ENCODE measurements at places on chromosomes 2 and 18. TPM values are rescaled to one million over a fixed set of nuclear protein-coding genes. Genes with fewer than 3 reads are reported as not detected.

Gene CEP76
- total RNA-seq = 14.4 TPM

Gene ATP6V1B1
- total RNA-seq = not detected

Gene IL18R1
- 21.8 TPM for total RNA-seq

Gene UBXN4
- 70.6 TPM for total RNA-seq

Gene MOGAT1
- not detected for total RNA-seq

Gene TRIM43B
- total RNA-seq = not detected

DNA sequence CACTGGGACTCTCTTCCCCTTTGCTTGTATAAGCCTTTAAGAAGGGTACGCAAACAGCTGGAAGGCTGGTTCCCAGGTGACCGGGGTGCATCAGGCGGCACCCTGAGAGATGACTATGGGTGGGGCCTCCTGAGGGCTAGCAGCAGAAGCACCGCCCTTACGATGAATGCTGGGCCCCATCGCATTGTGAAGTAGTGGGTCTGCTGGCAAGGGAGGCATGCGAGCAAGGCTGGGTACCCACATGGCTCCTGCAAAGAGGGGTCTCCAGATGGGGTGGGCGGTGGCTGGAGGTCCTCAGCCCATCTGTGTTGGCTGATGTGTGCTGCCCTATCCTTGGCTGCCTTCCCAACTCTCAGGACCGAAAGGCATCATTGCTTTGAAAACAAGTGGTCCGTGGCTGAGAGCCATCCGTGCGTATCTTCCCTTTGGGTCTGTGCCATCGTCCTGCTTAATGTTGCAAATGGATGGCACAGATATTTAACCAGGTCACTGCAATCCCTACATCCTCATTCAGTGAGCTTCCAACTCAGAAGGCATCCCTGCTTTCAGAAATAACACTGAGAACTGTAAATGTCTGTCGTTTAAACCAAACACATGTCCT is 83.5 kb upstream of the GPC1 start:
- DNase-seq = no peak

- no peak for DNase-seq
Observed at GRCh38 chr18:77495079-77495478, 245.4 kb downstream of the GALR1 start.

- no peak for DNase-seq
Observed at GRCh38 chr2:208619993-208620392, 213.4 kb downstream of the PTH2R start.

DNA sequence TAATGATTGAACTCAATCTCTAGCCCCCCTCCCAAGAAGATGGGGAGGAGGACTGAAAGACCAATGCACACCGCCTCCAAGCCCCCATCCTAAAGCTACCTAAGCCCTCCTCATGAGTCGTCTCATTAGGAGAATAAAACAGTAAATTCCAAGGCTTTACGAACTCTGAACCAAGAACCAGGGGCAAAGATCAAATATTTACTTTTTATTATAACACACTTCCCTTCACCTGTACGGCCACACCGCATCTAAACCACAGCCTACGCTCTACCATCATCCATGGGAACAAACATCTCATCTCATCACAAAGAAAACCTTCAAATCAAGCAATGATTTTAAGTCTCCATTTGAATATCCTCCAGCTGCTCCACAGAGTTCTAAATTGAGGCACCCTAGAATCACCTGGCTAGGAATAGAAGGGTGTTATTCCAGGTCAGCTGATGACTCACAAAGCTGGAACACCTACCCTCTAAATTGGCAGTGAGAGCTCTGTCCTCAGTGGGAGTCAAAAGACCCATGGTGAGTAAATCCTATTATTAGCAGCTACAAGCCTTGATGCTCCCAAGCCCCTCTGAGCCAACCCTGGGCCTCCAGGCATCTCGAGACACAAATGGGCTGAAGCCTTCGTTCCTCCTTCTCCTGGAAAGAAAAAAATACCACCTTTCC is 45.6 kb upstream of the BZW1 start:
- DNase-seq = no peak

- no peak for DNase-seq
Observed at GRCh38 chr18:43931439-43931838, 654.1 kb upstream of the SYT4 start.

GRCh38 chr2:219323434-219323833 is 9.1 kb downstream of the RESP18 start:
- DNase-seq = no peak

DNA sequence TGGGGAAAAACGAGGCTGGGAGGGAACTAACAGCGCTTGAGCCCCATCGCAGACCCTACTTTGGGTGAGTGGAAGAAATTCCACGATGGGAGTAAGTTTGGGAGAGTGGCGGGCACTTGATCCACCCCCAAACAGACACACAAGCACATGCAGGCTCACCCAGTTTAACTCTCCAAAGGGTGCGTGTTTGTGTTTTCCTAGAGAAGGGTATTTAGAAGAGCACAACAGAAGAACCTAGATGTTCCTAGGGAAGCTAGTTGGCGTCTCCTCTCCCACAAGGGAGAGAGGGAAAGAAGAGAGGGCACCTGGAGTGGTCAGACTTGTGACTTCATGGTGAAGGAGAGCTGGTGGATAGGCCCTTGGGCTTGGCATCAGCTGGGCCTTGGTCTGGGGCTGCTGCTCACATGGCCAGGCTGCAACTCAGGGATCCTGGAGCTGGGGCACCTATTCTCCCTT is 3.2 kb downstream of the GATA6 start:
- no peak for DNase-seq

Data from activated naive CD8-positive, alpha-beta T cell treated with anti-CD3 and anti-CD28 coated beads for 36 hours (primary cell).